Osteocyte (in vitro differentiated cells): ENCODE measurements at places on chromosomes 3 and 15. TPM values are rescaled to one million over a fixed set of nuclear protein-coding genes. Genes with fewer than 3 reads are reported as not detected.

DNA sequence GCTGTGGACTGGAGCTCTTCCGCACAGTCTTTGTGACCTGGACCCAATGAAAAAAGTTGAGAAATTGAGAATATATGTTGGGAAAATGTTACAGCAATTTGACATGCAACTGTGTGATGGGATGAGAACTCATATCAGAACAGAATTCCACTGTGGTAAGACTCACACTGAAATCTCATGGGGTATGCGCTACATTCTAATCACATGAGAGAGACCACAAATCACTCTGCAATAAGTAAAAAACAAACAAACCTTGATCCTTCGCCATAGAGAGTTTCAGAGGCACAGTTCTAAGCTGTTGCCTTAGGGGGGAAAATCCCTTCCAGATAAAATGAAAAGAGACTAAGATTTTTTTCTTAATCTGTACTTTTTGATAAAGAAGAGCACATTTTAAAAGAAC lies 37.3 kb downstream of the LMCD1 start:
- H3K4me1 ChIP-seq, result peaks cover 64% of the 10 kb centered on the region
- H3K4me3 ChIP-seq, result no peak overlapping the region
- no peaks in the 10 kb centered on the region for H3K27me3 ChIP-seq
- no peak for DNase-seq

DNA sequence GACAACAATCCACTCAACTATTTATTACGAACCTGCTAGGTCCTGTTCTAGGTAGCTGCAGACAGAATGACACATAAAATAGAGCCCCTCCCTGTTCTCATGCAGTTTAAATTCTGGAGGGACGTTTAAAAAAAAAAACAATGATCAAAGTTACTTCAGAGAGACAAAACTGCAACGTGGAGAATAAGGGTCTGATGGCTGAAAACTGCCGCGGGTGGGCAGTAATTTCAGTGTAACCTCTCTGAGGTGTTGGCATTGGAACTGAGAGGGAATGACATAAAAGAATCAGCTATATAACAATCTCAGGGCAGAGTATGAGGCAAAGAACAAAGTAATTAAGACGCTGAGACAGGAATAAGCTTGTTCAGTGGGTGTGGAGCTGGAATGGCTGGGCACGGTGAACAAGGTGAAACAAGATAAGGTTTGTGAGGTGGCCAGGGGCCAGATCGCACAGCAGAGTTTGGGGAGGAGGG lies 19.5 kb downstream of the TBL1XR1 start:
- H3K27ac ChIP-seq, result no peak overlapping the region
- H3K36me3 ChIP-seq, result peaks cover 17% of the 10 kb centered on the region
- no peak overlapping the region for H3K4me3 ChIP-seq
- H3K4me1 ChIP-seq, result peaks cover 56% of the 10 kb centered on the region
- DNase-seq, result no peak

- no peak overlapping the region for H3K27ac ChIP-seq
- peaks cover 2% of the 10 kb centered on the region for H3K4me1 ChIP-seq
- no peak for DNase-seq
- H3K27me3 ChIP-seq, result no peaks in the 10 kb centered on the region
- no peak overlapping the region for H3K4me3 ChIP-seq
Observed at GRCh38 chr15:74799255-74799855, 13.3 kb upstream of the LMAN1L start.

DNA sequence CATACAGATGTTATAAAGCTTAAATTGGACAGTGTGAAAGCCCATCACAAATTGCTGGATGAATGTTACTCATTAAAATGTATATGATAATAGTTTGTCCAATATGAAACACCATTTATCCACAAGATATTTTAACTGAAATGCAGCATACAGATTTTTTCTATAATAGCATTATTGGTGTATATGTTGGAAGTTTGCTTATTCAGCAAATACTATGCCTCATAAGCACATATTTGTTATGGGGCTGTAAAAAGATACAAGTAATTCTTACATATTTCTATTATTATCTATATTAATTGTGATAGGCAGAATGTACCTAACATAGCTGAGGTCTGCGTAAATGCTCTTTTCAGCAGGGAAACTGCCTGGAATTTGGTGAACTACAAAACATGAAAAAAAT lies 790.5 kb downstream of the DIPK2A start:
- peaks cover 3% of the 10 kb centered on the region for H3K4me1 ChIP-seq
- no peaks in the 10 kb centered on the region for H3K36me3 ChIP-seq
- no peaks in the 10 kb centered on the region for H3K27me3 ChIP-seq
- H3K27ac ChIP-seq, result no peak overlapping the region
- DNase-seq, result no peak

DNA sequence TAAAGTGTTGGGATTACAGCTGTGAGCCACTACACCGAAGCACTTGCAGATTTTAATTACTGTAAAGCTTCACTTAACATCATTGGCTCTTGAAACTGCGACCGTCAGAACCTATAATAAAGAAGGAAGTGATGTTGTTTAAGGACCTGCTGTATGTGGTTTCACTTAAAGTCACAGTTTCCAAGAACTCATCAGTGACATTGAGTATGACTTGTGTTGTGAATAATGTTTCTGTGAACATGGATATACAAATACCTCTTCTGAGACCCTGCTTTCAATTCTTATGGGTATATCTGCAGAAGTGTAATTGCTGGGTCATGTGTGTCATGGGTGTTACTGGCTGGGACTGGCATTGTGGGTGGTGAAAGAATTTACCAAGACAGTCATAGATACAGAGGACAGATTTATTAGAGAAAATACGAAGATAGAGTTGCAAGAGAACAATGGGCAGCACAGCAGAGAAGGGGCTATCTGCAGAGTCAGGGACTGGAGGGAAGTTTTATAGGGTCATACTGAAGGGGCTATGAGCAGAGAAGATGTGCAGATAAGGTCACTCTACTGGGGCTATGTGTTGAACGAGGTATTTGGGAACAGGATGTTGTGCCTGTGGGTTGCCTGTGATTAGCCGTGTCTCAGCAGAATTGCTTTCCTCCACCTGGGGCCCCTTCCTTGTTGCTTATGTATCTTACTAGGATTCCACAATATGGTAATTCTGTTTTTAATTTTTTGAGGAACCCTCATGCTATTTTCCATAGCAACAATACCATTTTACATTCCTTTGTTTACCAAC lies 4.5 kb downstream of the NDUFB5 start:
- H3K27ac ChIP-seq, result peak overlapping the region; percentile 2
- H3K4me3 ChIP-seq, result no peak overlapping the region
- no peaks in the 10 kb centered on the region for H3K27me3 ChIP-seq
- DNase-seq, result no peak
- H3K36me3 ChIP-seq, result peaks cover 6% of the 10 kb centered on the region

GRCh38 chr3:134710313-134710680 lies 59.5 kb upstream of the KY start:
- H3K27me3 ChIP-seq, result no peaks in the 10 kb centered on the region
- no peak for DNase-seq
- no peak overlapping the region for H3K27ac ChIP-seq
- no peak overlapping the region for H3K4me3 ChIP-seq

DNA sequence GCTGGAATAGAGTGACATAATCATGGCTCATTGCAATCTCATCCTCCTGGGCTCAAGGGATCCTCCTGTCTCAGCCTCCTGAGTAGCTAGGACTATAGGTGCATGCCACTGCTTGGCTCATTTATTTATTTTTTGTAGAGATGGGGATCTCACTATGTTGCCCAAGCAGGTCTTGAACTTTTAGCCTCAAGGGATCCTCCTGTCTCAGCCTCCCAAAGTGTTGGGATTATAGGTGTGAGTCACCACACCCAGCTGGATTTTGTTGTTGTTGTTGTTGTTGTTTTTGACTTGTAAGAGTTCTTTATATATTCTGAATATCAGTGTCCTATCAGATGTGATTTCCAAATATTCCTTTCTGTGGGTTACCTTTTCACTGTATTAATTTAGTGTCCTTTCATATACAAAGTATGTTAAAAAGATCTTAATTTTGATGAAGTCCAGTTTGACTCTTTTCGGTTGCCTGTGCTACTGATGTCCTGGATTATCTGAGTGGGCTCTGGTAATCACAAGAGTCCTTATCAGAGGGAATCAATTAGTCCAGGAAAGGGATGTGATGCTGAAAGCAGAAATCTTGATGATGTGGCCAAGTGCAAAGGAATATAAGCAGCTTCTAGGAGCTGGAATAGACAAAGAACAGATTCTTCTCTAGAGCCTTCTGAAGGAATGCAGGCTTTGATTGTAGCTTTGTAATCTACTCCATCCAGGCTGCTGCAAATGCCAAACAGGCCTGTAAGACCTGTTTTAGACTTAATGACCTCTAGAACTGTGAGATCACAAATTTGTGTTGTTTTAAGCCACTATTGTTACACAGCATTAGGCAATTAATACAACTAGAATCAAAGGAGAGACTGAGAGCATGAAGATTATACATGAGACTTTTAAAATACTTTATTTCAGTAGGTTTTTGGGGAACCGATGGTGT lies 30.2 kb downstream of the NCK1 start:
- H3K36me3 ChIP-seq, result peaks cover 8% of the 10 kb centered on the region
- peaks cover 9% of the 10 kb centered on the region for H3K4me1 ChIP-seq
- DNase-seq, result no peak
- H3K27me3 ChIP-seq, result no peaks in the 10 kb centered on the region

DNA sequence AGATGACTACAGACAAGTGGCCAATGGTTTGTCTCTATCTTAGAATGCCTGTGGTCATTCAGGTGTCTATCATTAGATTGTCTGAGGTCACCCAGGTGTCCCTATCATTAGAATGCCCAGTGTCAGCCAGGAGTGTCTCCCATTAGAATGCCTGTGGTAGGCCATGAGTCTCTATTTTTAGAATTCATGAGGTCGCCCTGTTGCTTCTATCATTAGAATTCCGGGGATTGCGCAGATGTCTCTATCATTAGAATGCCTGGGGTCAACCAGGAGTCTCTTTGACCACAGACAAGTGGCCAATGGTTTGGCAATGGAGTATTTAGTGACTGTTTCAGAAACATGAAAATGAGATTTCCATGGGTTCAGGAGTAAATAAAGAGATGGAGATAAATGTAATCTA lies 7.6 kb downstream of the RTP2 start:
- no peak overlapping the region for H3K4me3 ChIP-seq
- peaks cover 51% of the 10 kb centered on the region for H3K27me3 ChIP-seq
- no peaks in the 10 kb centered on the region for H3K36me3 ChIP-seq
- no peak for DNase-seq
- no peak overlapping the region for H3K27ac ChIP-seq

GRCh38 chr3:46998121-46998851 lies 18.8 kb downstream of the NBEAL2 start:
- no peaks in the 10 kb centered on the region for H3K4me1 ChIP-seq
- no peak overlapping the region for H3K27ac ChIP-seq
- no peak for DNase-seq
- H3K4me3 ChIP-seq, result no peak overlapping the region
- H3K27me3 ChIP-seq, result no peaks in the 10 kb centered on the region
- H3K36me3 ChIP-seq, result no peaks in the 10 kb centered on the region

DNA sequence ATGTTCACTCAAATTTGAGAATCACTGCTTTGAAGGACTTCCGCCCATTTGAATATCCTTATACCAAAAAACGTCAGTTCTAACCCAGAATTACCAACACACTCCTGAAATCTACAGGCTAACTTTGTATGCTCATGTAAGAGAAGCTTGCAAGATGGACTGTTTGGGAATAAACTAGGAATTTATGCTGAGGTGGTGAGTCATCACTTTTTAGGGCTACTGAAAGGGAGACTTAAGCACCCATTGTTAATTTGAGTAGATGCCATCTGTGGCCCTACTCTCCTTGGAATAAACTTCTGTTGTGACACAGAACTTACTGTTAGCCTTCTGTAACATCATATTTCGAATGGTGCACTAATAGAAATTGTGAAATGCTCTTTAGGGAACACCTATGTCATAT lies 74.6 kb downstream of the FGF12 start:
- H3K36me3 ChIP-seq, result no peaks in the 10 kb centered on the region
- no peak overlapping the region for H3K27ac ChIP-seq
- no peak for DNase-seq
- no peaks in the 10 kb centered on the region for H3K4me1 ChIP-seq
- no peaks in the 10 kb centered on the region for H3K27me3 ChIP-seq
- no peak overlapping the region for H3K4me3 ChIP-seq

- no peak overlapping the region for H3K27ac ChIP-seq
- DNase-seq, result peak; percentile 68
- no peaks in the 10 kb centered on the region for H3K27me3 ChIP-seq
Observed at GRCh38 chr15:25805031-25805430, 58.1 kb downstream of the ATP10A start.

- H3K36me3 ChIP-seq, result peaks cover 42% of the 10 kb centered on the region
- H3K4me1 ChIP-seq, result peaks cover 63% of the 10 kb centered on the region
- no peak for DNase-seq
- H3K27ac ChIP-seq, result peak overlapping the region; percentile 53
- no peak overlapping the region for H3K4me3 ChIP-seq
Observed at GRCh38 chr3:172259111-172259541, 189.1 kb downstream of the GHSR start.

DNA sequence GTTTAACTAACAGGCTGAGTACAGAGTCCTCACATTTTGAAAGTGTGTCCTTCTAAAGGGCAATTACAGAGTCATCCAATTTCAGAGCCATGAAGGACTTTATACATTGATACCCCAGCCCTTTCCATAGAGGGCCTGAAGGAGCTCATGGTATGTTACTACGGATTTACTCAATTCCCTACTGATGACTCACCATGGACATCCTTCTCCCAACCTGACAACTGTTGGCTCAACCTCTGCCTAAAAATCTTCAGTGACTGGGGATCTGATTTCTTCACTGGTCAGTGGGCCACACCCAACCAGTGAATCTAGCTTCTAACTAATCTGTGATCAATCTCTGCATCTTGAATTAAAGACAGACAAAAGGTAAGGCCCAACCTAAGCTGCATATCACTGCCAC lies 963.4 kb upstream of the CFAP20DC start:
- no peaks in the 10 kb centered on the region for H3K36me3 ChIP-seq
- H3K27ac ChIP-seq, result no peak overlapping the region
- H3K27me3 ChIP-seq, result no peaks in the 10 kb centered on the region
- H3K4me3 ChIP-seq, result no peak overlapping the region
- no peak for DNase-seq
- no peaks in the 10 kb centered on the region for H3K4me1 ChIP-seq

DNA sequence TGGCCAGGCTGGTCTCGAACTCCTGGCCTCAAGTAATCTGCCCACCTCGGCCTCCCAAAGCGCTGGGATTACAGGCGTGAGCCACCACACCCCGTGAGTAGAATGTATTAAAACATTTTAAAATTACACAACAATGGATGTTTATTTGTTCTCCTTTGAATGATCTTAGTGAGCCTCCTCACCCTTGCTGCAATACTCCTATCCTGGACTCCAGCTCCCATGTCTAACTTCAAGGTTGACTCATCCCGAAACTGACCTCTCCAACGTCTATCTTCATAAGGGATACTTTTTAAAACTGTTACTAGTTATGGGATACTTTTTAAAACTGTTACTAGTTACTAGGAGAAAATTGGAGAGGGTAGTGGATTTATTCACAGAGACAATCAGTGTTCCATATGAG lies 17.8 kb upstream of the RHCG start:
- H3K27ac ChIP-seq, result no peak overlapping the region
- DNase-seq, result no peak
- no peak overlapping the region for H3K4me3 ChIP-seq

- no peak for DNase-seq
- H3K27me3 ChIP-seq, result no peaks in the 10 kb centered on the region
- H3K4me3 ChIP-seq, result no peak overlapping the region
- H3K27ac ChIP-seq, result no peak overlapping the region
Observed at GRCh38 chr3:64099316-64099715, 76.0 kb upstream of the PSMD6 start.

LDHAL6B gene
- not detected in 2 replicates for total RNA-seq

AQP9 gene
- total RNA-seq, result not detected in 2 replicates

INSYN1 gene
- total RNA-seq, result 7.9 and 8.0 TPM in 2 replicates

TAGLN3 gene
- total RNA-seq, result not detected in 2 replicates

ISG20 gene
- total RNA-seq, result 8.4 and 10.2 TPM in 2 replicates

GP5 gene
- 0.10 TPM in 1 of 2 replicates, not detected in the other for total RNA-seq

SPESP1 gene
- not detected in 2 replicates for total RNA-seq

CNTN6 gene
- 27.5 and 28.8 TPM in 2 replicates for total RNA-seq

CCR1 gene
- not detected in 2 replicates for total RNA-seq
